ENCODE measurements at places on chromosomes 4 and X. TPM values are rescaled to one million over a fixed set of nuclear protein-coding genes. Genes with fewer than 3 reads are reported as not detected.

The NPNT gene
- 2.1 TPM for total RNA-seq

The MEPE gene
- total RNA-seq: not detected

The F8 gene
- total RNA-seq: 38.9 TPM

The WWC2 gene
- 34.4 TPM for total RNA-seq

The GLRA2 gene
- not detected for total RNA-seq

The UCP1 gene
- not detected for total RNA-seq

The GAGE1 gene
- not detected for total RNA-seq

The NOX1 gene
- total RNA-seq: not detected

The PPP1R2C gene
- not detected for total RNA-seq

The CLIC2 gene
- 10.7 TPM for total RNA-seq

The RNF128 gene
- 0.13 TPM for total RNA-seq

The SGMS2 gene
- total RNA-seq: 18.5 TPM

The COL4A5 gene
- total RNA-seq: 6.3 TPM

The CENPVL2 gene
- total RNA-seq: not detected

The GAGE12J gene
- total RNA-seq: not detected

The NR3C2 gene
- 24.7 TPM for total RNA-seq

The CTAG1A gene
- not detected for total RNA-seq

The PNMA6A gene
- total RNA-seq: 3.0 TPM

The AREG gene
- total RNA-seq: 0.75 TPM

The SPIN3 gene
- total RNA-seq: 3.8 TPM

The NSG1 gene
- total RNA-seq: 6.8 TPM

The DGKK gene
- not detected for total RNA-seq

The BMPR1B gene
- total RNA-seq: 1.4 TPM

The MAGEE2 gene
- total RNA-seq: not detected

The OTC gene
- total RNA-seq: not detected
